Pancreas (tissue), 10 donors: ENCODE measurements at places on chromosomes 7 and 10. TPM values are rescaled to one million over a fixed set of nuclear protein-coding genes. Genes with fewer than 3 reads are reported as not detected.

The IL6 gene
- total RNA-seq = 1.7 TPM

DNA sequence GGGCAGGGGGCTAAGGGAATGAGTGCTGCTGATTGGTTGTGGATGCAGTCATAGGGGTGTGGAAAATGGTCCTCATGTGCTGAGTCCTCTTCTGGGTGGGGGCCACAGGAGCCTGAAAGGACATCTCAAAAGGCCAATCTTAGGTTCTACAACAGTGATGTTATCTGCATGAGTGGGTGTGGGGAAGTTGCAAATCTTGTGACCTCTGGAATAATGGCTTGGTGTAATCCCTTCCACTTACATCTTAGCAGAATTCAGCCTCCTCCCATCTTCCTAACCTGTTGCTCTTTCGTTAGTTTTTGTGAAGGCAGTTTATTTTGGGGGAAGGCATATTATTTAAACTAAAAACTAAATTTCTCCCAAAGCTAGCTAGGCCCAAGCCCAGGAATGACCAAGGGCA lies 42.0 kb upstream of the OIT3 start:
- no peak for DNase-seq

The PPP1R17 gene
- total RNA-seq = not detected

DNA sequence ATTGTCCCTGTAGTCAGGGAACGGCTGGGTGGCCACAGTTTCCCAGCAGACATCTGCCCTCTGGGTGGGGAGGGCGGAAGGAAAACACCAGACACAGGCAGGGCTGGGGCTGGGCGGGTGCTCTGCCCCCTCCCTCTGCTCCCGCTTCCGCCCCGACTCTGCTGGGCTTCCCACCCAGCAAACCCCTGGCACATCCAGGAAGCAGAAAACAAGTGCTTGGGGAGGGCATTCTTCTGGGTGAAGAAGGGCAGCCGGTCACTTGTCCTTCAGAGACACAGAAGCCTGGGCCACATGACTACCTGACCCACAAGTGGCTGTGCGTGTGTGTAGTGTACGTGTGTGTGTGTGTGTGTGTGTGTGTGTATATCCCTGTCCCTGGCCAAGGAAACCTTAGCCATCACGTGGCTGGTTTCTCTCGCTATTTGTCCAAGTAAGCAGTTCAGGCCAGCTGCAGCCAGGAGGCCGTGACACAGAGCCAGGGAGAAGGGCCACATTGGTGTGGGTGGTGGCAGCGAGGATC lies 77.9 kb downstream of the ZMIZ1 start:
- peak; percentile 68 for DNase-seq

- no peak for DNase-seq
Measured at GRCh38 chr7:141231018-141231792, 157.3 kb downstream of the TMEM178B start.

- DNase-seq = no peak
Measured at GRCh38 chr10:109173121-109173520, 750.2 kb downstream of the XPNPEP1 start.
